Activated CD4-positive, alpha-beta T cell treated with anti-CD3 and anti-CD28 coated beads for 36 hours (primary cell): ENCODE measurements at places on chromosomes 6 and 20.
A peak's percentile ranks its signal among the peaks of the same experiment; 100 is the strongest.

DNA sequence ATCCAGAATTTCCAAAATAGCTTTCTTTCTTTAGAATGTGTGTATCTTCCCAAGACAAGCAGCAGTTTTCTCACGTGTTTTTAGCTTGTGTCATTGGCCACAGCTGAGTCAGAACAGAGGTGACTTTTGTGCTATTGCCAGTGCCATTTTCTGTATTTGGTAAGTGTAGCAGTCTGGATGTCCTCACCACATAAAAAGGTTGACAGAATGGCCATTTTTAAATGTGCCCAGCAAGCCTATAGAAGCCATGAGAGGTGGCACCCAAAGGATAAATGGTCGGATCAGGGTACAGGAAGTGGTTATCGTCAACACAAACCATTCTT is 269.5 kb upstream of the HSF2 start:
- DNase-seq = no peak

- no peak for DNase-seq
These were observed 13.9 kb upstream of the CDYL start for GRCh38 chr6:4762294-4762693.

DNA sequence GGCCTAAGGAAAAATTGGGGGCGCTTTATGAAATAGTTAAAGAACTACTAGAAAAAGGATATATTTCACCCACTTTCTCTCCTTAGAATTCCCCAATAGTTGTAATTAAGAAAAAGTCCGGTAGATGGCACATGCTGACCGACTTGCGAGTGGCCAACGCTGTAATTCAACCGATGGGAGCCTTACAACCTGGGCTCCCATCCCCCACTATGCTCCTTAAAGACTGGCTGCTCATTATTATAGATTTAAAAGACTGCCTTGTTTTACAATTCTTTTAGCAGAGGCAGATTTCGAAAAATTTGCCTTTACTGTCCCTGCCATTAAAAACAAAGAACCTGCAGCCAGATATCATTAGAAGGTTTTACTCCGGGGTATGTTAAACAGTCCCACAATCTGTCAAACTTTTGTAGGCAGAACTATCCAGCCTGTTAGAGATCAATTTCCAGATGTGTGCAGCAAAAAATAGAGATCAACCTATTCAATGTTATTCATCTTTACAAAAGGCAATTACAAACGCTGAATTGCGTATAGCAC is 58.5 kb upstream of the PRSS16 start:
- peak; percentile 75 for DNase-seq

- no peak for DNase-seq
These were observed 136.0 kb upstream of the AHI1 start for GRCh38 chr6:135633573-135633972.

DNA sequence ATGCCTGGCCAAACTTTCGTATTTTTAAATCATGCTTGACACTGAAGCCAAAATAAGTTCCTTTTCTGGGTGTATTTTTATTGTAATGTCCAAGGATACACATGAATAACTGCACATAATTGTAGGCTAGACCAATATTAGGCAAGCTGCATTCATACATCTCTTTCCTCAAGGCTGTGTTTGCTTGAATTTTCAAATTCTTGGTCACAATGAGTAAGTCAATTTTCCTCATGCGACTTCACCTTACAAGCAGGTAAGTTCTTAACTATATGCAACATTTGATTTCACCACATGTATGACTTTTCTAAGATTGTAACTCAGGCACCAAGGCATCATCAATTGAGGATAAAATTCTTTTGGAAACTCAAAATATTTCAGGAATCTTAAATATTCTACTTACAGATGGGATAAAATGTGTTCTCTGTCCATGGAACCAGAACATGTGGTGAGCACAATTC is 112.4 kb upstream of the ZNF217 start:
- no peak for DNase-seq

- DNase-seq = no peak
These were observed 666.0 kb downstream of the PHF3 start for GRCh38 chr6:64301307-64302236.

DNA sequence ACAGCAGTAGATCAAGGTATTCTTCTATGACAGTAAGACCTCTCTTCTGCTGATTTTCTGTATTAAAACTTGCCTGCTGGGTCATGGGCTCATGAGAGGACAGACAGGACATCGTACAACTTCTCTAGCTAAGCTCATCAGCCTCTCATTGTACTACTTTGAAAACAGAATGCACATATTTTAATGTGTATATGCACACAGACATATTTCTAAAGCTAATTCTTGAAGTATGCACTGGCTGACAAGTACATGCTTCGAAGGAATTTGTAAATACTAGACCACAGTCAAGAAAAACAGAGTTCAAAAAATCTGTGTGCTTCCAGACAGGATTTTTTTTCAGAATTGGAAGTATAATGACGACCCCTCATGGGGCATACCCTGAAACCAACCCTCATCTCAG is 81.7 kb upstream of the CD83 start:
- no peak for DNase-seq

DNA sequence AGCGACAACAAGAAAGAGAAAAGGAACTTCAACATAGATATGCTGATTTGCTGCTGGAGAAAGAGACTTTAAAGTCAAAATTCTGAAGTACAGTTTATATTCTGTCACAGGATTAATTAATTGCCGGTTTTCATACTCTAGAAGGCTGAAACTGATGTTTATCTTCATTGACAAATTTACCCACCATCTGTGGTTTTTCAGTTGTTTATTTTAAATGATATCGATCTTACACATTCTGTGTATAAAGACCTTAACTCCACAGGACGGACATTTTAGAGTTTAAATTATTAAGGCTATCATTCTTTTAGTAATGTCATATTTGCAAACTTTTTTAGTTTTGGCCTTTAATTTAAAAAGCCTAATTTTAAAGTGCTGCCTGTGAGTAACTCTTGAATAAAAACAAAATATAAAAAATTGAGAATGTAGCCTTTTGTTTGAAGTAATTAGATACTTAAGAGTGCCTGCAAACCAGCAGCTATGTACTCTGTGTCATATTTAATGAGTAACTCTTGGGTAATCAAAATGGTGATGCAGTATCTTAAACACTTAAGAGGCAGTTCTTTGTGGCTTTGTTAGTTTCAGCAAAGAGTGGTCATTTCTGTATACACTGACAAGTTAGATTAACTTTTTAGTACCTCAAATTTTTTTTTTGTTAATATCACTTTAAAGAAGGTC is 59.3 kb downstream of the CDC5L start:
- DNase-seq = no peak

GRCh38 chr20:37703035-37703845 is 9.4 kb downstream of the CTNNBL1 start:
- DNase-seq = no peak
